Nucleus accumbens (tissue), 56 donors: ENCODE measurements at places on chromosomes 16 and 17.

GRCh38 chr16:48499923-48500381, 110.0 kb downstream of the N4BP1 start:
- no peak for DNase-seq

DNA sequence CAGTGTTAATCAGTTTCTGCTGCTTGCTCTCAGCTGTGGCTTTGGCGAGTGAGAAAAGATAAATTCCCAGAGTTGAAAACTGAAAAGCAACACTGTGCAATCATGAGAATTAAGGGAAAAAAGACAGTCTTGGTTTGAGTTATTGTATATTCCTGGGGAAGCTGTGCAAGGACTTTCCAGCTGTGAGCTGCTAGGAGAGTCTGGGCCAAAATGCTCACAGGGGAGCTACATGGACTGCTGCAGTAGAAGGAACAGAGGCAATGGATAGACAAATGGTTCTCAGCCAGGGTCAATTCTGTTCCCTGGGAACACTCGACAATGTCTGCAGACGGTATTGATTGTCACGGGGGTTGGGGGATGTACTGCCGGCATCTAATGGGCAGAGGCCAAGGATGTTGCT, 102.0 kb upstream of the ADAMTS18 start:
- no peak for DNase-seq

- no peak for DNase-seq
These were observed 10.8 kb upstream of the C16orf95 start for GRCh38 chr16:87327798-87328495.

GRCh38 chr17:73947281-73947965, 256.1 kb upstream of the RPL38 start:
- no peak for DNase-seq

DNA sequence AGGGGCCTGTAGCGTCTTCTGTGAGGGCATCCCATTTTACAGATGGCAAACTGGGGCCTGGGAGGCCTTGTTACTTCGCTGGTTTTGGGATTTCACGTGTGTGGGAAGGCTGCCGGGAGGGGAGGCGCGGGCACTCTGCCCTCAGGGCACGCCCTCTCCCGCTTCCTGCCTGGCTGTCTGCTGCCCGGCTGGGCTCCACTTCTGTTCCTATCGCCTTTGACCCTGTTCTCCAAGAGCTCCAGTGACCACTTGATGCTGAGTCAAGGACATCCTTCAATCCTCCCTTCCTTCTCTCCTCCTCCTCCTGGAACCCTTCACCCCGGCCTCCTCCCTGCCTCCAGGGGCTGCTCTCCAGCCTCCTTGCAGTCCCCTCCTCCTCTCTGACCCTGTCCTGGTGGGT, 16.0 kb downstream of the SPNS3 start:
- no peak for DNase-seq

- no peak for DNase-seq
These were observed 121.9 kb downstream of the FOXL1 start for GRCh38 chr16:86700046-86700945.

- DNase-seq: no peak
These were observed 64.5 kb downstream of the WSCD1 start for GRCh38 chr17:6134721-6135120.
